T follicular helper cell (primary cell): ENCODE measurements at places on chromosomes 4 and X.

DNA sequence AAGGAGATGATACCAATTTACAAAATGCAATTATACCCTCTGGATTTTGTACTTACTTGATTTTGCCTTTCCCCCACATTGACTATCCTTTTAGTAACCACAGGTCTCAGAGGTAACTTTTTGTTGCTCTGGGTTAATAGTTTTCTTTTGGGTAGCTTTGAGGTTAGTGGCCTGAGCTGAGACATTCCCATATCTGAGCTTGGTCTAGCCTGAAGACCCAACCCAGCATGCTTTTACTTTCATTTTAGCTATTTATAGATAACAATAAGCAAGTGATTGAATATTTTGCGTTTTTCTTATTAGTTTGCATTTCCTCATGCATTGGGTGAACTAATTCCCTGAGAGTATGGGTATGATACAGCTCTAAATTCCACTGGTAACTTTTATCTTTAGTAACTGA lies 11.8 kb downstream of the HTN1 start:
- no peak for DNase-seq

- DNase-seq = no peak
Observed at GRCh38 chrX:51641421-51642021, 22.8 kb upstream of the CENPVL3 start.

- DNase-seq = no peak
Observed at GRCh38 chr4:186775902-186776301, 52.2 kb upstream of the FAT1 start.

DNA sequence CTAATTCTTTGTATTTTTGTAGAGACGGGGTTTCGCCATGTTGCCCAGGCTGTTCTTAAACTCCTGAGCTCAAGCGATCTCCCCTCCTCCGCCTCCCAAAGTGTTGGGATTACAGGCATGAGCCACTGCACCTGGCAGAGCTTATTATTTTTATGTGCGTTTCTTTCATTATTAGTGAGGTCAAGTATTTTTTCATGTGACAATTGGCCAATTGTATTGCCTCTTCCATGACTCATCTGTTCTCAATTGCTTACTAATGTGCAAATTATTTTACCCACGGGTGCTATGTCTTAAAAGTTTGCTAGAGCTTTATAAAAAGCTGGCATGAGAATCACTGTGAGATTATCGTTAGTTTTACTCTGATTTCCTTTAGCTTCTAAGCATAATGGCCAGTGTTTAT lies 13.0 kb upstream of the ARX start:
- no peak for DNase-seq

GRCh38 chrX:129593137-129593536 lies 53.1 kb downstream of the OCRL start:
- DNase-seq = no peak

DNA sequence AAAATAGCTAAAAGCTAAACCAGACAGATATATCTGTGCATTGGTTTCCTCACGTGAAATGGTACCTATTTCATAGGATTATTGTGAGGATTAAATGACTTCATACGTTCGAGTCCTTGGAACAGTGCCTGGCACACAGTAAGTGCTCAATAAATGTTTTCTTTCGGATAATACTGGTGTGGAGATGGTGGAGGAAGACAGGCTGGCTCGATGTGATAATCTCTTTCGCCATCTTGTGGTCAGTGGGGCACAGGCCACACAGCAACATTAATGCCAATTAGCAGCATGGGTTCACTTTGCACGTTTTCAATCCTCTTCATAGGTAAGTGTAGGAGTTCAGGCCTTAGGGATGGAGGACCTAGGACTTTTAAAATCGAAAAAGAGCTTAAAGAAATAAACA lies 9.3 kb downstream of the PAGE4 start:
- DNase-seq = no peak

- no peak for DNase-seq
Observed at GRCh38 chrX:150697641-150698040, 4.4 kb downstream of the MTMR1 start.

DNA sequence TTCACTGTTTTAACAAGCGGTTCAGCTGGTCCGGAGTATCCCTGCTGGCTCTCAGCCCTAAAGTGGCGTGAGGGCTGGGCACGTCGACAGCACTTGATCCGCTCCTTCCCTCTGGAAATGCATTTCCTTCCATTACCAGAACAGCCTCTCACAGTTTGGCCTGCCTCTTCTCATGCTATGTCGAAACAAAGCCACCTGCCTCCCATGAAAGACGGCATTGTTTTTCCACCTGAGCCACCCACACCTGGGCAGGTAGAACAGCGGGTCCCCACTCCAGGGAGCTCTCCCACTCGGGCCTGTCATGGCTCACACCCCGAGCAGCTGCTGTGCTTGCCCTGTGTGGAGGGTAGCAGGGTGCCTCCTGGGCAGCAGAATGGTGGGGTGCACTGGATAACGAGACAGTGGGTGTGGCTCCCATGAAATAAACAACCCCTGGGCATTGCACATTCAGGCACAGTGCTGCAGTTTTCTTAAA lies 86.2 kb downstream of the FHDC1 start:
- DNase-seq = no peak

DNA sequence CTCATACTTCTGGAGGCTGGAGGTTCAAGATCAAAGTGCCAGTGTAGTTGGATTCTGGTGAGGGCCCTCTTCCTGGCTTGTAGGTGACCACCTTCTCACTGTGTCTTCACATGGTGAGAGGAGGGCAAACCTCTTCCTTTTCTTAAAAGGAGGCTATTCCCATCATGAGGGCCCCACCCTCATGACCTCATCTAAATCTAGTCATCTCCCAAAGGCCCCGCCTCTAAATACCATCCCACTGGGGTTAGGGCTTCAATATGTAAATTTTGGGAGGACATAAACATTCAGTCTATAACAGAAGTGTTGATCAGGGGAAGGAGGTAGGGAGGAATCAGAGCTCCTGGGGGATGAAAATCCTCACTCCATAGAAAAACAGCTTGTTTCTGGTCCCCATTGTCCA lies 60.8 kb upstream of the DIPK2B start:
- no peak for DNase-seq

- no peak for DNase-seq
Observed at GRCh38 chrX:627510-627981, 3.0 kb upstream of the SHOX start.

- no peak for DNase-seq
Observed at GRCh38 chr4:153570228-153570973, 104.2 kb downstream of the TMEM131L start.

GRCh38 chr4:3250438-3250955 lies 1.5 kb downstream of the MSANTD1 start:
- no peak for DNase-seq

DNA sequence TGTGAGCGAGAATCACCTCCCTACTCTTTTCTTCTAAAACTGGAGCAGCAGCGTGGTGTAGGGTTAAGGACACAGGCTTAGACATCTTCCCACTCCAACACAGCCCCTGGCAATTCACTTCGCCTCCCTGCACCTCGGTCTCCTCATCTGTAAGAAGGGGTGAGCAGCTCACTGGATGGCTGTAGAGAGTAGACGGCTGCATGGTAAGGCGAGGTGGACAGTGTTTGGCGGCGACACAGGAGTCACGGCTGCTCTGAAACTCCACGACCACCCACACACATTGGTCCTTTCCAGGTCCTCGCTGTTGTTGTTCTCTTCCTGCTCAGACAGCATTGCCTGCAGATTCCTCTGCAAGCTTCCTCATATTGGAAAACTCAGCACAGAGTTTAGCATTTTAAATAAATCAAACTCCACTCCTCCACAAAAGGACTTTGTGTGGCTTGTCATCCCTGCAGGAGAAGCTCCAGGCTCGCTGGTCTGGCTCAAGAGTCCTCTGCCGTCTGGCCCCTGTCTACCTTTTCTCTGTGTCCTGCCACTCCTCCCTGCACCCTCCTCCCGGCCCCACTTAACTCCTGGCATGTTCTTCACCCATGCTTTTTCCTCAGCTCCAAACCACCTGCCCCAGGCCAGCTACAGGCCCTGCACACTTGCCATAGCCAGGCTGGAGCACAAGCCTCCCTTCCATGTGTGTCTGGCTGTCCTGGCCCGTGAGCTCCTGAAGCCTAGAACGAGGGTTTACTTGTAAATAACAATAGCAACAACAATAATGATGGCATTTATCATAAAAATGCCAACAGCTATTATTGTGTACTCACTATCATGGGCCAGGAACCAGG lies 41.3 kb upstream of the CRMP1 start:
- no peak for DNase-seq

DNA sequence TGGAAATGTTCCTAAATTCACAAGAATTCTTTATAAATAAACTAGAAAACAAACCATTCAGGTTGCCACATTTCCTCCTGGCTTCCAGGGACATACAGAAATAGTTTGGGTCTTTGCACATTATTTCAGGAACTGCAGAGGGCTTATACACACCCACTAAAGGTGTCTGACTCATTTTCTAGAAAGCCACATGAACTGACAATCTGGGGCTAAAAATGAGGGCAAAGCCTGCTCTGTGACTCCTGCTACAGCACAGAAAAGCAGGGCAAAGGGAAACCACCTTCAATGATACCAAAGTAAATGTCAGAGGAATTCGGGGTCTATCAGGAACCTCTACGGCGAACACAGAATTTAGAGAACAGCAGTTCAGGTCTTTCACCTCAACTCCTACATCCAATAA lies 112.2 kb upstream of the MAP3K15 start:
- no peak for DNase-seq

- no peak for DNase-seq
Observed at GRCh38 chrX:41127477-41128192, 42.4 kb downstream of the USP9X start.

DNA sequence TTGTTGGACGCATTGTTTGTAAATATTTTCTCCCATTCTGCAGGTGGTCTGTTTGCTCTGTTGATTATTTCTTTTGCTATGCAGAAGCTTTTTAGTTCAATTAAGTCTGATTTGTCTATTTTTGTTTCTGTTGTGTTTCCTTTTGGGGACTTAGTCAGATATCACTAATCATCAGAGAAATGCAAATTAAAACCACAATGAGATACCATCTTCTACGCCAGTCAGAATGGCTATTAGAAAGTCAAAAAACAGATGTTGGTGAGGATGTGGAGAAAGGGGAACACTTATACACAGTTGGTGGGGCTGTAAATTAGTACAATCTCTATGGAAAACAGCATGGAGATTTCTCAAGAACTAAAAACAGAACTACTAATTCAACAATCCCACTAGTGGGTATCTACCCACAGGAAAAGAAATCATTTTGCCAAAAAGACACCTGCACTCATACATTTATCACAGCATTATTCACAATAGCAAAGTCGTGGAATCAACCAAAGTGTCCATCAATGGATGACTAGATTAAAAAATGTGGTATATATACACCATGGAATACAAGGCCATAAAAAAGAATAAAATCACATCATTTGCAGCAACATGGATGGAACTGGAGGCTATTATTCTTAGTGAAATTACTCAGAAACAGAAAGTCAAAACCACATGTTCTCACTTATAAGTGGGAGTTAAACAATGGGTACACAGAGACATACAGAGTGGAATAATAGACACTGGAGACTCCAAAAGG lies 8.1 kb downstream of the COQ2 start:
- no peak for DNase-seq

GRCh38 chr4:57410331-57411052 lies 300.3 kb upstream of the IGFBP7 start:
- no peak for DNase-seq

DNA sequence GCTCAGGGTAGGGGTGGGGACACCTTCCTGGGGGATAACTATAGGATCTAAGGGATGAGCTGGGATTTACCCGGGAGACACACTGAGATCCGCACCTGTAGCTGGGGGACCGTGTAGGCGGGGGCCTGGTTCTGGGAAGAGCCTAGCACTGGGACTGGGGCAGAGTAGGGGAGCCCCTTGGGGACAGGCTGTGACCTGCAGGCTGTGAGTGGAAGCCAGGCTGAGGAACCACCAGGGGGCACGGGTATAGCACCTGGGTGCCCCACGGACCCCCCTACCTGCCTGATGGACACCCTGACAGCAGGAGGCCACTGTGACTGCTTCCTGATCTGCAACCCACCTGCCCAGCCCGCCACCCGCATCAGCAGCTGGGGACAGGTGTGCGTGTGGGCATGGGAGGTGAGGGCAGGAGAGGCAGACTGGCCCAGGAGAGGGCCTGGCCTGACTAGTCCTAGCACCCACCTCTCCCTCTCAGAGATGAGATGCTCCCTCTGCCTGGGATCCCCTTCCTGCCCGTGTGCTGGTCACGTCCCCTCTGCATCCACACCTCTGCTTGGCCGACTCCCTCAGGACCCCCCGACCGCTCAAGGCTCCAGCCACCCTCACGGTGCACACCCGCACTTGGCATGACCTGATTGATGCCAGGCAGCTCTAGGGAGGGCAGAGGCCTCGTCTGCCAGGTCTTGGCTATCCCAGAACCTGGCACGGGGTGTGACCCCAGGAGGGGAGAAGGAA lies 94.2 kb upstream of the NKX1-1 start:
- no peak for DNase-seq

DNA sequence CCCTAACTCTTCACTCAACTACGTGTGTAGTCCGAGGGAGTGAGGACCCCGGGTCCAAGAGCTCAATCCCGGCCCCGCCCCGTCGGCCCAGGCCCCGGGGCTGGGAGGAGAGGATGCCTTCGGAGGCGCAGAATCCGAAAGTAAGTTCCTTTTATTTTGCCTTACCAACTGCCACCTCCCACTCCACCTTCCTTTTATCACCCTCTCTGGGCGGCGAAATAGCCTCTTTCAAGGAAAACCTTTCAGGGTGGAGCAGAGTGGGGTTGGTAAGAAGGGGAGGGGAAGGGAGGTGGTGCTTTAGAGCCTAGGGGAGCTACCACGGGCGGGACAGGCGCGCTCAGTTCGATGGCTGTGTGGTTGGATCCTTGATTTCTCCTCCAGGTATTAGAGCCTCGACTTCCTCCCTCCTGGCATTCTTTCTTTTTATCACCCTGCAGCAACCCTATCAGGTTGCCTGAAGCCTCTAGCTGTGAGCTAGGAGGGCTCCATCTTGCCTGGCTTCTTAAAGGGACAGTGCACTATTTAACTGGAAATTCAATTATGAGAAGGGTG lies 191.2 kb downstream of the RRAGB start:
- DNase-seq = no peak

GRCh38 chr4:180932370-180933001 lies 1310.7 kb upstream of the TENM3 start:
- DNase-seq = no peak

- DNase-seq = no peak
Observed at GRCh38 chr4:116015062-116015461, 901.6 kb upstream of the NDST4 start.

GRCh38 chr4:61984260-61984909 lies 784.3 kb downstream of the ADGRL3 start:
- no peak for DNase-seq
